Foreskin melanocyte (primary cell): ENCODE measurements at places on chromosomes 7 and 10.
A peak's percentile ranks its signal among the peaks of the same experiment; 100 is the strongest.

DNA sequence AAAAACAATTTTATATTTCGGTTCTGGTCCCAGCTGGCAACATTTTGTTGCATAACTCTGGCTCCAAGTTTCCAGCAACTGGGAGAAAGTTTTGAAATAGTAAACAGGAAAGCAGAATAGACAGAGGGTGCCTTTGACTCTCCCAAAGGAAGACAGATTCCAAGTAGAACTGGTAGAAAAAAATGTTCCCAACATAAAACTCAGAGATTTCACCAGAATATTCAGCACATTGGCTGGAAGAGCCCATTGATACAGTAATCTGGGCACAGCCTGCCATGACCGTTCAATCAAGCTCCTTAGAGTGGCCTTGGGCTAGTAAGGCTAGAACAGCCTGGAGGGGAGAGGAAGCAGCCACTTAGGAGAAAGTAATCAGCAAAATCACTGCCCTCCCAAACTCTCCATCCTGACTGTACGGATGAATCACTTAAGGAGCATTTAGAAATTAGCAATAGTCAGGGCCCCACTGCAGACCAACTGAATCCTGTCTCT is 120.4 kb downstream of the CUBN start:
- DNase-seq, result peak; percentile 69

GRCh38 chr10:32981760-32982159 is 23.7 kb upstream of the ITGB1 start:
- DNase-seq, result no peak

- DNase-seq, result no peak
Measured at GRCh38 chr7:122166275-122166674, 22.2 kb upstream of the AASS start.

- DNase-seq, result no peak
Measured at GRCh38 chr10:6269953-6270867, 67.5 kb downstream of the PFKFB3 start.

DNA sequence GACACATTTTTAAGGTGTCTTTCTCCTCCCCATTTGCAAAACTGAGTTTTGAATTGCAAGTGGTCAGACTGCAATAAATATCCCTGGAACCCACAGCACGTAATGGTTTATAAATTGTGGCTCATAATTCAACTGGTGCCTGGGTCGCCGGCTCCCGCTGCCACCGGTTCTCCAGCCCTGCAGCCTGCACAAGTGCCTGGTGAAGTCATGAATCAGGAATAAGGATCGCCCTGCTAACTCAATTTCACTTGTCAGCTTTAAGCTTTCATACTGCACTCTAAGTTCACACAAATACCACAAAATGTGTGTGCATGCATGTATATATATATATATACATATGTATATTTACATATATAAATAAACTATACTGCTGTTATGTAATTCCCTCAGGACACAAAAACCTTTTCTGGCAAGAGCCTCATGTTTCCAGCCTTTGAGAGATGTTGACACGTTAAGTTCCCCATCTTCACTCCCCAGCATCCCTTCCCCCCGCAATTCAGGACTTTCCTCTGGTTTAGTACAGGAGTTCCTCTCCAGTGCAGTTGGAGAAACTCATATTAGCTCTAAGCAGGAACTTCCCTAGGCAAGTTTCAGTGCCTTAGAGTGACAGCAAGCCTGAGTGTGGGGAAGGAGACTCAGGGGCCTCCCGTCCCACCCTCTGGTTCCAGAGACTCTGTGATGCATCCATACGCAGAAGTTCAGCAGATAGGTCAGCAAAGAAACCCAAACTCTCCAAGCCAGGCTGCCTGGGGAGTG is 129.2 kb upstream of the UNC5B start:
- DNase-seq, result no peak

- no peak for DNase-seq
Measured at GRCh38 chr7:12434012-12434642, 30.5 kb upstream of the VWDE start.

GRCh38 chr7:71237945-71238344 is 106.0 kb downstream of the GALNT17 start:
- DNase-seq, result no peak

DNA sequence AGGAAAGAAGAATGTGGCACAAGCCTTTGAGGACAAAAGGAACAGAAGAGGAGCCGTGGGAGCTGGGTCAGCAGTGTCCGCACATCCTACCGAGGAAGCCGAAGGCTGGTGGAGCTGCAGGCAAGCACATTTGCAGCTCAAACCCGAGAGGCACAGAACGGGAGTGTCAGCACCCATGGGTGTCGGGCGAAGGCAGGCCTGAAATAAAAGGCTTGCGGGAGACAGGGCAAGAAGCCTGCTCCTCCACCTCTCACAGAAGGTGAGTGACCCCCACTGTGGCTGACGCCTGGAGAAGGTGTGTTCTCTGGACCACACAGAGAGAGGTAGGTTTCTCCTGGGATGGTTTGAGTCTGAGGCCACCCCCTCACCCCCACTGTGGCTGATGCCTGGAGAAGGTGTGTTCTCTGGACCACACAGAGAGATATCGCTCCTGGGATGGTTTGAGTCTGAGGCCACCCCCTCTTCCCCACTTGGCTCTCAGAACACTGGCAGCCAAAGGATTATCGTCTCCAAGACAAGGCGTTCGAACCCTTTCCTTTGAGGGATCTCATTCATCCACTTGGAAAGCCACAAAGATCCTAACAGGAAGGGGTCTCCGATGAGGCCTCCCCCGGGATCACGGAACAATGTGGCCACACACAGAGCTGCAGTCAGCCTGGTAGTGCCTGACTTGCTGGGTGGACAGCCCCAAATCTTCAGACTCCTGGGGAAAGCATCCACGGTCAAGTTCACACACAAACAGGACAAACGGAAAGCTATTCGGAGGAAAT is 21.6 kb upstream of the GTPBP4 start:
- no peak for DNase-seq

GRCh38 chr10:128568990-128569945 is 443.0 kb upstream of the MKI67 start:
- DNase-seq, result no peak

- DNase-seq, result peak; percentile 29
Measured at GRCh38 chr7:64618785-64619456, 47.0 kb upstream of the ZNF107 start.

- no peak for DNase-seq
Measured at GRCh38 chr10:71603150-71603549, 116.4 kb downstream of the C10orf105 start.

DNA sequence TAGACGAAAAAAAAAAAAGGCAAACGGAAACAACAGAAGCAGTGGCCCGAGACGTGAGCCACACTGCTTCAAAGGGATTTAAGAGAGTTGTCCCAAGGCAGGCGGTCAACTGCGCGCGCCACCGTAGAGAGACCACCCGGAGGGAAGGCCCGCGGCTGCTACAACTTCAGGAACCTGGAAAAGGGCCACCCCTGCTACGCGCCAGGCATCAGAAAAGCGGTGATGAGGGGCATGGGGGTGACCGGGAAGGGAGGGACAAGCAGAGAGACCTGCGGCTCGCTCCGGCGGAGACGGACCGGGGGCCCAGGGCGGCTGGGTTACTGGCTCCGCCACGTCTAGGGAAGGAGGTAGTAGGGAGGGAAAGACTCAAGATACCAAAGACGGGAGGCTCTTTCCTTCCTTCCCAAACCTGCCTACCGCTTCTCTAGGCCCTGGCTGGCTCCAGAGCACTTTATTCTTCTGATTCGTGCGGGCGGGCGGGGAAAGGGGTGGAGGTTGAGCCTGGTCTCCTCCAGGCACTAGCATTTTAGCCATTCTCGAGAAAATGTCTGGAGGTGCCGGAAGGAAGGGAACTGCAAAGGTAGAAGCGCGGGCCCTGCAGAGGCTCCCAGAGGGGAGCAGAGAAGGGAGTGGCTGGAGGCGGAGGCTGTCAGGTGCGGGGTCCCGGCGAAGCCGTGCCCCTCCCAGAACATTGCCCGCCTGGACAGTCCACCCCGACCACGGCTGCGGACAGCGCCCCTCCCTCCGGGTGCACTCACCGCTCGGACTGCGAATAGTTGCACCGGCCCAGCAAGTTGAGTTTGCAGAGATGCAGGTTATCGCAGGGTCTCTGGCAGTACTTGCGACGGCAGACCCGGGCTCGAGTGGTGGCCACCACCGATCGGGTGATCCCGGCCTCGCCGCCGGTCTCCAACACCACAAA is 993 bp downstream of the ZC3HAV1 start:
- DNase-seq, result peak; percentile 6

- DNase-seq, result no peak
Measured at GRCh38 chr7:98685541-98685940, 68.5 kb downstream of the NPTX2 start.

GRCh38 chr7:1508277-1508758 is 4.1 kb upstream of the INTS1 start:
- no peak for DNase-seq

DNA sequence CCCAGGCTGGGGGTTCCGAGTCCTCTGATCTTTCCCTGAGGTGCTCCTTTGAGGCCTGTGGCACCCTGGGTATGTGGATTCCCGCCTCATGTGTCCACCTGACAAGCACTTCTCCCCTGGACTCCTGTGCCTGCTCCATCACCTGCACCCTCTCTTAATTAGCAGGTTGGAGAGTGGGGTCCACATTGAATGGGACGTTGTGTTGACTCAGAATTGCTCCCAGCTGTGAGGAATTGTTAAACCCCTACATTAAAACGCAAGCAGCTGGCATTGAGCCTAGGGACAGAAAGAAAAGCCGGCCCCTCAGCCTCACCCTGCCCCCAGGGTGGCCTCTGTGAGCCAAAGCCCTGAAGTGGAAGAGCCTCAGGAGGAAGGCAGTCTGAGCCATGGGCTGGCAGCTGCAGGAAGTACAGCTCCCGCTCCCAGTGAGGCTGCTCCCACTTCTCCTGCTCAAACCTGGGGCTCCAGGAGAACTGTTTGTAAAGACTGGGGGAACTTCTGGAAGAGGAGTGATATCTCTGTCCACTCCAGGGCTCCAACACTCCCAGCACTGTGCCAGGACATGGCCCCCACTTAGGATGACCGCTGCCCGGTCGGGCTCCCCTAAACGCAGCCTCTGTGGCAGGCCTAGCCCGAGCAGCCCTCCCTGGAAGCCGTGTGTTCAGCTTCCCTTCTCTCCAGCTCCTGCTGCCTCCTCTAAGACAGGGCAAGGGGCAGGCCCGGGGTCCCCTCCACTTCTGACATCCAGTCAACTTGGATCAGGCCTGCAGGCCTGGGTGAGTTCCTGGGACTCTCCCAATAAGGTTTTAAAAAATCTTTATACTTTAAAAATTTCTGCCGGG is 1.8 kb upstream of the OPN4 start:
- no peak for DNase-seq

- DNase-seq, result no peak
Measured at GRCh38 chr7:44912775-44913347, 27.5 kb upstream of the PURB start.
